ENCODE measurements at places on chromosomes 11 and 22.

- no peak for DNase-seq
Measured at GRCh38 chr11:117794772-117795629, 2.0 kb downstream of the DSCAML1 start.

GRCh38 chr11:132254906-132255305, 884.5 kb downstream of the NTM start:
- DNase-seq = no peak

GRCh38 chr11:75631086-75631730, 37.6 kb downstream of the MAP6 start:
- DNase-seq = no peak

DNA sequence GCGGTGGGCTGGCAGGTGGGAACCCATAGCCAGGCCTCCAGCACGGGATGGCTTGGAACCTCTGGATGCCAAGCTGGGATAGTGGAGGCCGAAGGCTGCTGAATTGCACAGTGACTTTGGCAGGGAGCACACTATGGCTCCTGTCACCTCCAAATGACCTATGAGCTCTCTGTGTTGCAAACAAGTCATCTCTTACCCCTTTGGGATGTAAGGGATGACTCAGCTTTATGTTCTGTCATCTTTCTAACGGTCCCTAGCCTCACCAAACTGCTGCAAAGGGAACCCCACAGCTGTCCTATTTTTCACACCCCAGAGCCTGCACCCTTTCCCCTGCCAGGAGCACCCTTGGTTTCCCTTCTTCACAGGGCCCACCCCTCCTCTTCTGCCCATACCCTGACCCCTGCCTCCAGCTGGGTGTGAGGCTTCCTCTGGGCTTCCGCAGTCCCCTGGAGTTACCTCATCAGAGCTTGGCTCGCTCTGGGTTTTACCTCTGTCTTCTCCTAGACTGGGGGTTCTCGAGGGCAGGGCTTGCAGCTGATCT, 2.7 kb upstream of the SCUBE1 start:
- DNase-seq = no peak

- DNase-seq = no peak
Measured at GRCh38 chr11:2400762-2401435, 349 bp downstream of the TSSC4 start.

GRCh38 chr11:124900464-124900863, 2.8 kb upstream of the ROBO4 start:
- no peak for DNase-seq

GRCh38 chr11:58345204-58345603, 13.7 kb downstream of the OR5B17 start:
- DNase-seq = no peak

- DNase-seq = peak; percentile 9
Measured at GRCh38 chr11:69841859-69842698, 22.9 kb upstream of the FGF3 start.

DNA sequence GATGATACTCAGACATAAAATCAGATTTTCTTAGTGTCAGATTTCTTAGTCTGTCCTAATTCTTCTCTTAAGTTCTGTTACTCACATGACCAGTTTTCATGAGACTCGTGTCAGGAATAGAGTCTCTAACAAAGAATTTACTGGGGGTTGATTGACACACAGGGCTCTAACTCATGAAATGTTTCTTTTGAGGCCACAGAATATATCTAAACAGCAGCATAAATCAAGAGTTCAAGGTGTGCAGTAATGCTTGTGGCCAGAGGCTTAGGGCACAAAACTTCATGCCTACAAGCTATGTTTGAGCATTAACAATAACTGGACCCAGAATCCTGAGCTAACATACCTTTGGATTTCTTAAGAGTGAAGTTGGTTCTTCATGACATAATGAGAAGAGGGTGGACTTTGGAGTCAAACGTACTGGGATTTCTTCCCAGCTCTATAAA, 237.2 kb downstream of the DDX10 start:
- no peak for DNase-seq

DNA sequence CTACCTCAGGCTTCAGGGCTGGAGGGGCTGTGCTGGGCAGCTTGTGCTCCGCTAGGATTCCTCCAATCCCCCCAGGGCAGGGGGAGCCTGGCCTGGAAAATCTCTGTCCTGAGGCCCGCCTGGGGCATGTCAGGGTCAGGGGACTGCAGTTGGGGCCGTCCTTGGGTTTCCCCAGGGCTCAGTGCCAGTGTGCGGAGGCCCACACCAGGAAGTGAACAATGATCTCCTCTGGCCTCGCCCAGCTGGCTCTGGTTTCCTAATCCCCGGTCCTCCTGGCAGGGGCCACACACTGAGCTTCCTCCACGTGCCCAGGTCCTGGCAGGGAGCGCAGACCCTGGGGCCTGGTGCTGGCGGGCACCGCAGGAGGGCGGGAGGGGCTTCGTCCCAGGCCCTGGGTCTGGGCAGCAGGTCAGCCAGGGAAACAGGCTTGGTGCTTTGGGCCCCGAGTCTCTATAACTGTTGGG, 1.4 kb upstream of the MUC2 start:
- DNase-seq = no peak

DNA sequence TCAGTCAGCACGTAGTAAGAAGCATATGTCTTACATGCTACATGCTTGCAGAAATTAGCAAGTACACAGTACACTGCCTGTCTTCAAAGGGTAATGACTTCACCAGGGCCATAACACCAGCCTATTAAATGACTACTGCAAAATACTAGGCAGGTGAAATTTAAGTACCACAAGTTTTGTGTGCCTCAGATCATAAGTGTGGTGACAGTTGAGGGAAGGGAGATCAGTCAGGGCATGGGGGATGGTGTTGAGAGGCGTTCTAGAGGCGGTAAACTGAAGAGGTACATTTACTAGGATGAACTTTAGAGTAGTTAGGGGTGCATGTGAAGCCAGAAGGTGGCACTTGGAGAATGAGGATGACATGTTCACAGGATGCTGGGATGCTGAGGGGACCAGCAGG, 22.0 kb downstream of the AMOTL1 start:
- DNase-seq = no peak

DNA sequence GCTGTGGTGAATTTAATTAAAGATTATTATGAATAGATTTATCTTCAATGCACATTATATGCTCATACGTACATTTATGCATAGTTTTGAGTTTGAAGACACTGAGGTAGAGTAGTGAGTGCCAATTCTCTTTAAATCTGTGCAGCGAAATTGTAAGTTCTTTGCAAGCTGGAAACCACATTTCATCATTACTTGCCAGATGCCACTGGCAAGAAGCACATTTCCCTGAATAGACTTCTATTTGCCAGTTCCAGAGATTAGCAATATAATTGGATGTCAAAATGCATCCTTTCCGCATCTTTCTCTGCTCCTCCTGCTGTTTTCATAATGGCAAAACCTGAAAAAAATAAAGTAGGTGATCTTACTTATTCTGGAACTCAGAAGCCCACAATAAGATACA, 448.0 kb downstream of the LUZP2 start:
- no peak for DNase-seq

GRCh38 chr11:116774661-116775060, 1.9 kb upstream of the BUD13 start:
- no peak for DNase-seq

GRCh38 chr11:85752890-85753581, 57.9 kb downstream of the SYTL2 start:
- peak; percentile 98 for DNase-seq

DNA sequence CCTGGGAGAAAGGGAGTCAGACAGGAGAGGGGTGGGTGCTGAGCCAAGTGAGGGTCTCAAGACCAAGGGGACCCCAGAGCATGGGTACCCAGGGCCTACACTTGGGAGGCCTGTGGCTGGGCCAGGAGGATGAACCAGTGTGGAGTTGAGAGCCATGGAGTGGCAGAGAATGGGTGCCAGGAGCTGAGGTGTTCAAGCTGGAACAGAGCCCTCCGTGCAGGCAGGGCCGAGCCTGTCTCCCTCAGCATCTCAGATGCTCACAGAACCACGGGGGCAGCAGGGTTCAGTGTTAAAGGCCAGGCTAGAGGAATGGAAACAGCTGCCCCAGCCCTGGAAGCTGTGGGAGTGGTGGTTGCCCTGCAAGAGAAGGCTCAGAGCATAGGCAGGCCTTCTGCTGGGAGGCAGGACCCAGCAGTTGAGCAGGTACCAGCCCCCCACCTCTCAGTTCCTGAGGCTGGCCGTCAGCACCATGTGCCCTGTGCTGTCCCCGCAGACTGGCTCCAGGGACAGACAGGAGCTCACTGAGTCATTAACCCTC, 32.3 kb downstream of the RSPH14 start:
- DNase-seq = no peak

GRCh38 chr11:35138943-35139721, at the start of gene CD44:
Gene CD44, plus strand, starts transcription at chr11:35139171. Its CDS starts 133 bp downstream, at chr11:35139304.
- DNase-seq = peak; percentile 81

DNA sequence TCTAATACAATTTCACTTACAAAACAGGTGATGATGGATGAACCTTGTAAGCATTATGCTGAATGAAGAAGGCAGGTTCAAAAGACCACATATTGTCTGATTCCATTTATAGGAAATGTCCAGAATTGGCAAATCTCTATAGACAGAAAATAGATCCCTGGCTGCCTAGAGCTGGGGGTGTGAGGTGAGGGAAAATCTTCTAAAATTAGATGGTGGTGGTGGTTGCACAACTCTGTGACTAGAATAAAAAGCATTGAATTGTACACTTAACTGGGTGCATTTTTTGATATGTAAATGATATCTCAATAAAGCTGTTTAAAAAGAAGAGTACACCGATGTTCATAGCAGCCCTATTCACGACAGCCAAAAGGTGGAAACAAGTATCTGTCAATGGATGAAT, 16.7 kb upstream of the CRY2 start:
- no peak for DNase-seq

DNA sequence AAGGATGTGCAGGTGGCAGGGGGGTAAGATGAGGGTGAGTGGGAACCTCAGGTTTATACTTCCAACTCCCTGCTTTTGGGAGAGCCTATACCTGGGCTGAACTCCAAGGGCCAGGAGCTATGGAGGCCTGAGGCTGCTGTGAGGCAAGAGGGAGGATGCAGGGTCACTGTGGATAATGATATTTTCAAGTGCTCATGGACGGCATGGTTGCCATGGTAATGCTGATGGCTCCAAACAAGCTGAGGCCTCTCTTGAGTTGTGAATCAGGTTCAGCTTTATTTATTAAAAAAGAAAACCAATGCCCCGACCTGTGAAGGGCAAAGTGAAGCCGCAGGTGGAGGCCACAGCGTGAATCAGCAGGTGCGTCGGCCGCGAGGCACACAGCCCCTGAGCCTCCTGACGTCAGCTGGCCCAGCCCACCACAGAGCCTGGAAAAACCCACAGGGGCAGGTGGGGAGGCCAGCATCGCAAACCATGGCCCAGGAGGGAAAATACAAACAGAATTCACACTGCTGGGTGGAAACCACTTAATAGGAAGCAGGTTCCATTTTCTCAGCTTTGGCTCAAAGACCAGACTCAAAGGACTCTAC, 17.4 kb upstream of the CREB3L1 start:
- no peak for DNase-seq

GRCh38 chr11:2848497-2848896, 37.1 kb downstream of the CDKN1C start:
- no peak for DNase-seq

DNA sequence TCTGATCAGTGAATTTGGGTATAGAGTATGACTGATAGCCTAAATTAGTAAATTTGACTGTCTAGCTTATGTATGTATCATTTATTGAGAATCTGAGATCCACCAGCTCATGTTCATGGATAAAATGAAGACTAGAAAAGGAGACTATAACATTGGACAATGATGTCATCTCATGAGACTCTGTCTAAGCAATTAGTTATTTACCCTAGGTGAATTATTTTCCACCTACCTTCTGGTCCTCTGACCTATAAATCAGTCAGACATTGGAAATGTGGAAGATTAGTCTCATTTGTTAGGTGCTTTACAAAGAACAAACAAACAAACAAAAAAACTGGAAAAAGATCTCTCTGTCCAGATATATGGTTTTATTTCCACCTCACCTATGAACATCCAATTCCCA, 38.7 kb upstream of the CALCA start:
- no peak for DNase-seq

DNA sequence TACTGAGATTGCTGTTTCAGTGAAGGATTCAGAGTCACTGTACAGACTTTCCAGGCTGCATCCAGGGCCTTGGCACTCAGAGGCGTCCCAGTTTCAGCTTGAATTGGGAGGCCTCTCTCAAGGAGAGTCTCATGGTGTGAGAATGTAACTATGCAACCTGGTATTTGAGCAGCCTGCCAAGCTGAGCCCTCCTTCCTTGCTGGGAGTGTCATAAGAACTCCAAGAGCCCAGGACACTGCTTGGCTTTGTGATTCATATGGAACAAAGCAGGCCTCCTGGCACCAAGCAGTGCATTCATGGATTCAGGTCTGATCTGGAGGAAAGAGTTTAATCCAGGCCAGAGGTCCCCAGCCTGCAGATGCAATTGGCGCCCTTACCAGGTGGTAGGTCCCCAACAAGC, 171.7 kb downstream of the DBX1 start:
- no peak for DNase-seq

DNA sequence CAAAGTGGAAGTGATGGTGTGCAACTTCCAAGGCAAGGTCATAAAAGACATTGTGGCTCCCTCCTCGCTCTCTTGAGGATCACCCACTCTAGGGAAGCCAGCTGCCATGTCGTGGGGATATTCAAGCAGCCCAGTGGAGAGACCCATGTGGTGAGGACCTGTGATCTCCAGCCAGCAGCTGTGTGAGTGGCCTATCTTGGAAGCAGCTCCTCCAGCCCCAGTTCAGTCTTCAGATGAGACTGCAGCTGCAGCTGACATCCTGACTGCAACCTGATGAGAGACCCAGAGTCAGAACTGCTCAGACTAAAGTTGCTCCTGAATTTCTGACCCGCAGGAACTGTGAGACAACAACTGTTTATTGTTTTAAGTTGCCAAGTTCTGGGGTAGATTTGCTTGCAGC, 86.4 kb upstream of the GRK3 start:
- no peak for DNase-seq

DNA sequence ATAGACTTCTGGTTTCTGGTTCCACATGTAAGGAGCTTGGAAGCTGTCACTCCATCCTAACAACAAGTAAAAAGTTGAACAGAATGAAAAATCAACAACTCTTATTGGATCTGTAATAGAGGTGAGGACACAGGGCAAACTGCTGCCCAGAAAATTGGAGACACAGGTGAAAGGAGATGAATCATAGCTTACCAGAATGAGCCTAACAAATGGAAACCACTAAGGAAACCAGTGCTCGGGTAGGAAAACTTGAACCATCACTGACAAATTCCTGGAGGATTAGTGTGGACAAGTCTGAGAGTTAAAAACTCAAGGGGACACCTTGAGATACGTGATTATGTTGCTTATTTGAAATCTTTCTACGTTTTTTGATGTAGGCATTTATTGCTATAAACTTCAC, 52.1 kb downstream of the GDPD4 start:
- DNase-seq = no peak

Measured in central memory CD4-positive, alpha-beta T cell (primary cell).